ENCODE measurements at places on chromosomes 11 and 22. TPM values are rescaled to one million over a fixed set of nuclear protein-coding genes. Genes with fewer than 3 reads are reported as not detected.

Gene RPLP2
- total RNA-seq = 1,062 TPM

Gene OR10A2
- not detected for total RNA-seq

Gene PNPLA5
- total RNA-seq = not detected

Gene OR52E6
- not detected for total RNA-seq

Gene OR52E8
- not detected for total RNA-seq

Gene TCN2
- 1.6 TPM for total RNA-seq

Gene HEPN1
- not detected for total RNA-seq

Gene SLC17A6
- not detected for total RNA-seq

Gene CBLIF
- not detected for total RNA-seq

Gene APOA1
- total RNA-seq = not detected

Gene FDXACB1
- total RNA-seq = 3.0 TPM

Gene ROM1
- total RNA-seq = 1.7 TPM

Gene OR4D5
- not detected for total RNA-seq

Gene BATF2
- 0.19 TPM for total RNA-seq

Gene SLC29A2
- 3.1 TPM for total RNA-seq

Gene RPS13
- 1,973 TPM for total RNA-seq

Gene SAA2
- total RNA-seq = 7.4 TPM

Gene WT1
- total RNA-seq = not detected

Gene SNX32
- total RNA-seq = not detected

Gene SPON1
- not detected for total RNA-seq

Gene ZP1
- not detected for total RNA-seq

Gene OR51B2
- total RNA-seq = not detected

Gene FOLH1
- not detected for total RNA-seq

Gene SHANK3
- 5.2 TPM for total RNA-seq

Gene UCP3
- total RNA-seq = not detected

Gene ALDH3B1
- 0.61 TPM for total RNA-seq

Gene ELFN2
- 1.9 TPM for total RNA-seq

Gene TIGD3
- total RNA-seq = 0.08 TPM

Gene KCNQ1
- not detected for total RNA-seq

Gene CRYBB1
- not detected for total RNA-seq

Gene PANX3
- total RNA-seq = not detected

Gene OSBP2
- total RNA-seq = 18.6 TPM

Gene SMIM35
- total RNA-seq = not detected

Gene SERPIND1
- not detected for total RNA-seq

Gene KRTAP5-6
- total RNA-seq = not detected

Gene UQCC3
- total RNA-seq = 22.6 TPM

Gene LARGE2
- 75.3 TPM for total RNA-seq

Gene TRIM29
- total RNA-seq = 178 TPM

Gene CLDN25
- not detected for total RNA-seq
